ENCODE measurements at places on chromosomes 12 and 14. TPM values are rescaled to one million over a fixed set of nuclear protein-coding genes. Genes with fewer than 3 reads are reported as not detected.

GRCh38 chr14:58777541-58777979 lies 139.8 kb downstream of the DACT1 start:
- DNase-seq: no peak

GRCh38 chr12:16530268-16530850 lies 75.6 kb downstream of the LMO3 start:
- no peak for DNase-seq

GRCh38 chr12:101230547-101230946 lies 20.5 kb upstream of the SLC5A8 start:
- peak; percentile 75 for DNase-seq

DNA sequence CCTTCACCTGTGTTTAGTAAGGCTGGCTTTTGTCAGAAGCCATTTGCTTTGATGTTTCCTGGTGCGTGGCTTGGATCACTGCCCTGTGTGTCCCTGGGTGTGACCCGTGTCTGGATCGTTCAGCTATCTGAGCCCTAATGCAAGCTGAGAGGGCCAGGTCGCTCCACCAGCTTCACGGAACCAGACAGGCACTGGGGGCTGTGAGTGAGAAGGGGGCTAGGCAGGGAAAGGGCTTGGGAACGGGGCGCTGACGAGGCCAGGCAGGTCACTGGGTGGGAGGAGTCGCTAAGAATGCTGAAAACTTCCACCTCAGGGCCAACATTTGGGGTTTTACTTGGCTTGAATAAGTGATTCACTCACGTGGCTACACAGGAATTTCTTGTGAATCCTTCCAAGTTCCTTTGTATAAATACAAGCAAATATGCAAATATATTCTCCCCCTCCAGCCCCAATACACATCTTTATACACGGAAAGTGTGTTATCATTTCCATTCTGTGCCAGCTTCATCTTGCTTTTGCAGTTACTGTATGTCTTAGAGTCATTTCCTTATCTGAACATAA lies 24.2 kb upstream of the MMP17 start:
- peak; percentile 31 for DNase-seq

DNA sequence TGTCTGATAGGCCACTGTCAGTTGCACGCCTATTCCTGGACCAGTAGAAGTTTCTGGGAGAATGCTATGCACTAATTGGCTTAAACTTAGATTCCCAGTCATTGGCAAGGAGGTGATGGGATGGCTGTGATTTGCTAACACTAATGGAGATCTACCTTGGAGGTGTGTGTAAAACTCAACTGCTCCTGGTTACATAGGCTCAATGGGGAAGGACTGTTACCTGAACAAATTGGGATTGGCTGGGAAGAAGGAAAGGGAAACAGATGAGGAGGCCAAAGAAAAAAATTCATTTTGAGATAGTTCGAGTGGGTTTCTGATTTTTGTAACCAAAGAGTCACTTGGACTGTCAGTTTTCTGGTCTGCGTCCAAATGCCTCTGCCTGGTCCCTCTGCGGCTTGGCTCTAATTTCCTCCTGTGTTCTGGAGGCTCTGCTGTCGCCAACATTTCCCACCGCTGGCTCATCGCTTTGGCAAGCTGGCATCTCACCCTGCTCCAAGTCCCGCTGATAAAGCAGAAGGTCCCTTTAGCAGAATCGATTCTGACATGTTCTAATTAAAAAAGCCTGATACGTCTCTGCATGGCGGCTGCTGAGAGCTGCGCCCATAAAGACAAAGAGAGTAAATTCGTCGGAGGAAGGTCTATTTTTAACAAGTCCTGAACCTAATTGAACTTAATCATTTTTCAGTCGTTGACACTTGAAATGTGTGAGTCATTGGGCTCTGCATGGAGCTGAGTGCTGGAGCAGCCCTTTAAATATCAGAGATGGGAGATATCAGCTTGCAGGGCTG lies 2.0 kb upstream of the CCDC63 start:
- no peak for DNase-seq

DNA sequence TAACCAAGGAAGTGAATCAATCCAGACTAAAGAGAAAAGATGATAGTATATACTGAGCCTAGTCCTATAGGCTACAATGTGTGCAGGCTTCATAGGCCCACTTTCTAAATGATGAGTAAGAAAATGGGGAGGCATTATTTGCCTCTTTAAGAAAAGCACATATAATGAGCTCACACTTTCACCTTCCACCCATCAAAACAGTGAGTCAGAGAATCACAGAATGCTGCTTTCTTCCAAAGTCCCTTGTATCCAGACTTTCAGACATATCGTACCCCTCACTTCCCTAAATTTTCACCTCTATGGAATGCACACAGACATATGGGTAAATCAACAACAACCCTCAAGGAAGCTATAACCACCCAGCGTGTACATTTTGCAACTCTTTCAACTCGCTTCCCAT lies 286.4 kb upstream of the PRKD1 start:
- DNase-seq: peak; percentile 28

DNA sequence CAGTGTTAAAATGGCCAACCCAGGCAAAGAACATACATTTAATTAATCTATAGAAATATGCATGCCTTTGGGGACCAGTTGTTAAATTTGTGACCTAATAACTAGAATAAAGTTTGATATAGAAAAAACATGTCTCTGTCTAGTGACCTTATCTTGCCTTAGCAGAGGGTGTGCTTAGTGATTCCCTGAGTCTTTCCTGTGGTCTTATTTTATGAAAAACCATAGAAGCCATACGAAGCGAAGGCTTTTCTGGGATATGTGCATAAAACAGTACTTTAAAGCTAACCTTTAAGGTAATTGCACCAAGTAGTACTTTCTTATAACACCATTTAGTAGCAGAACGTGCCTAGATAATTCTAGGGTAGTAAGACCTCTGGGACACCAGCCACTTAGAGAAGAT lies 379.4 kb downstream of the ZFP36L1 start:
- DNase-seq: no peak

DNA sequence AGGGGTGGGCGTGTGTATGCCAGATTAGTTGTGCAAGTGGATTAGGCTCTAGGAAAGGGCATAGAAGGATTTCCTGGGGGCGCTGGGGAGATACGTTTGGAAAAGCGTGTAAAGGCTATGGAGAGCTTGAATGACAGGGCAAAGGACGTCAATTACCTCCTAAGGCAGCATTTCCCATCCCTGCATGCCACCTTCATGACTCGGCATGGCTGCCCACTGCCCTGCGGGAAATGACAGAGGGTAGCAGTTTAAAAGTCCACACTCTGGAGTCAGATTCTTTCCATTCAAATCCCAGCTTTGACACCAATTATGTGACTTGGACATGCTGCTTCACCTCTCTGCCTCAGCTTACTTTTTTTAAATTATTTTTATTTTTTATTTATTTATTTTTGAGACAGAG lies 14.8 kb upstream of the TMEM229B start:
- no peak for DNase-seq

DNA sequence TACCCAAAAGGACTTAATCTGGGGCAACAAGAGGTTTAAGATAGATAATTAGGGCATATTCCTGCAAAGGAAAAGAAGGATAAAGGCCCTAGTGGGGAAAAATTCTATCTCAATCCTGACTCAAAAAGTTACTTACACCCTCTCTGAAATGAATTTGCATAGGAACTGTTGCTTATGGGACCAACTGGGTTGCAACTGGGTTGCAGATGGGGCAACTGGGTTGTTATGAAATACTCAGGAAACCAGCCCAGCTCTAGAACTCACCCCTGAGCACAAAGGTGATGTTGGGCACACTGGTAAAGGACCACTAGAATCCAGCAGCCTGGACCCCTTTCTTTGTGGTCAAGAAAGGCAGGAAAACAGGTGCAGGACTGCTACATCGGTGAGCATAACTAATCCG lies 17.2 kb upstream of the RILPL1 start:
- DNase-seq: no peak

GRCh38 chr14:92493492-92493891 lies 20.1 kb upstream of the RIN3 start:
- DNase-seq: no peak

DNA sequence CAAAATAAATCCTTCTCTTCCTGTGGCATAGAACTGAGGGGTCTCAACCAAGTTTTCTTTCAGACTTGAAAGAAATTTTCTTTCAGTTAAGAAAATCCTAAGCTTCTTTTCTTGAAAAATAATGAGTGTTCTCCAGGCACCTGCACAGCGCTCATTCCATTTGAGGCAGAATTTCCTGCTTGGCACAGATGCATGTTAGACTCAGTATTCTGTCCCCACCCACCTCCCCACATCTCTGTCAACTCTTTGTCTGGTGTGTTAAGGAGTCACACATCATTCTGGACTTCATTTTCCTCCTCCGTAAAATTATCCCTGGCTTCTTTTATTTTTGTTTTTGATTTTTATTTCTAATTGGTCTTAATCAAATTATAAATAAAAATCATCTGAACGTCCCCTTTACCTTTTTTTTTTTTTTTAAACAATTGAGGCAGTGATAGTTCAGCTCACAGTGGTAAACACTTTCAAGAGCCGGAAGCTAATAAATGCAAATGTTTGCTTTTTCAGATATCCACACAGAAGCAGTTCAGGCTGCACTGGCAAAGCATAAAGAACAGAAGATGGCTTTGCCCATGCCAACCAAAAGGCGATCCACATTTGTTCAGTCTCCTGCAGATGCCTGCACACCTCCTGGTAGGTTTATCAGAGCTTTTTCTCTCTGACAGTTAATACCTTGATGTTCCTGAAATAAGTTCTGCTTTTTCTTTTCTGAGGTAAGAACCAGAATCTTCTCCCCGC lies 104.0 kb upstream of the ATF1 start:
- DNase-seq: no peak

The SLCO1C1 gene
- not detected for total RNA-seq

DNA sequence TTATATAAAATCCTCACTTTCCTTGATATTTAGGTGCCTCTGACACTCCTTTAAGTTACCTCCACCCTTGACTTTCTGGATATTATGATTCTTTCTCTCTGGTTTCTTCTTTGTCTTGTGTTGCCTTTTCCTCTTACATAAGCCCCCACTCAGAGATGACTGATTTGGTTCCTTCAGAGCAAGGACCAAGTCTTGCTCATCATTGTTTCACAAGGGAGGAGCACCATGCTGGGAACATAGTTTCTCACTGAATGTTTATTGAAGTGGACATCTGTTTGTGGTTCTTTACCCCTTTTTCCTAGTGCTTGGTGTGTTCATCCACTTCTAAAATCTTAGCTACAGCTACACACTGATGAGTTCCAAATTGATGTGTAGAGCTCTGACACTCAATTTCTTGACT lies 161.3 kb upstream of the PTPRQ start:
- no peak for DNase-seq

The LTBR gene
- total RNA-seq: 115 TPM

DNA sequence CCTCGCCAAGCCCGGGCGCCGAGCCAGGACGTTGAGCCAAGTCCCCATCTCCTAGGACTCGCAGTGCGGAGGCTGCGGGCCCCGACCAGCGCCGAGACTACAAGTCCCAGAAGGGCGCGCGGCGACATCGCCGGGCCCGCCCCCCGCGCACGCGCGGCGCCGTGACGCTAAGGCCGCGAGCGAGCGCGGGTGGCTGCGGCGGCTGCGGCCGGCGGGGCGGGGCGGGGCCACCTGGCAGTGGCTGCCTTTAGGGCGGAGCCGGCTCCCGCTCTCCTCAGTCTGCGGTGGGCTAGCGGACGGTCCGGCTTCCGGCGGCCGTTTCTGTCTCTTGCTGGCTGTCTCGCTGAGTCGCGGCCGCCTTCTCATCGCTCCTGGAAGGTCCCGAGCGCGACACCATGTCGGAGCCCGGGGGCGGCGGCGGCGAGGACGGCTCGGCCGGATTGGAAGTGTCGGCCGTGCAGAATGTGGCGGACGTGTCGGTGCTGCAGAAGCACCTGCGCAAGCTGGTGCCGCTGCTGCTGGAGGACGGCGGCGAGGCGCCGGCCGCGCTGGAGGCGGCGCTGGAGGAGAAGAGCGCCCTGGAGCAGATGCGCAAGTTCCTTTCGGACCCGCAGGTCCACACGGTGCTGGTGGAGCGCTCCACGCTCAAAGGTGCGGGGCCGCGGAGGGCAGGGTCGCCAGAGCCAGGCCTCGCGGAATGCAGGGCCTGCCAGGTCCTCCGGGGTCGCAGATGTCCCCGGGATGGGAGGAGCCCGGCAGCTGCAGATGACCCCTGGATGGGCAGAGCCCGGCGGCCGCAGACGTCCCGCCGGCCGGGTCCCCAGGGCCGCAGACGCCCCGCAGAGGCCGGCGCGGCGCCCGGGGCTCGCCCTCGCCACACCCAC lies at the start of gene DYNC1H1:
Gene DYNC1H1, plus strand, starts transcription at position 277 of the 884 bp plus-strand sequence. Its CDS starts 119 bp downstream, at position 396.
- DNase-seq: peak; percentile 79

The CLEC12A gene
- not detected for total RNA-seq

DNA sequence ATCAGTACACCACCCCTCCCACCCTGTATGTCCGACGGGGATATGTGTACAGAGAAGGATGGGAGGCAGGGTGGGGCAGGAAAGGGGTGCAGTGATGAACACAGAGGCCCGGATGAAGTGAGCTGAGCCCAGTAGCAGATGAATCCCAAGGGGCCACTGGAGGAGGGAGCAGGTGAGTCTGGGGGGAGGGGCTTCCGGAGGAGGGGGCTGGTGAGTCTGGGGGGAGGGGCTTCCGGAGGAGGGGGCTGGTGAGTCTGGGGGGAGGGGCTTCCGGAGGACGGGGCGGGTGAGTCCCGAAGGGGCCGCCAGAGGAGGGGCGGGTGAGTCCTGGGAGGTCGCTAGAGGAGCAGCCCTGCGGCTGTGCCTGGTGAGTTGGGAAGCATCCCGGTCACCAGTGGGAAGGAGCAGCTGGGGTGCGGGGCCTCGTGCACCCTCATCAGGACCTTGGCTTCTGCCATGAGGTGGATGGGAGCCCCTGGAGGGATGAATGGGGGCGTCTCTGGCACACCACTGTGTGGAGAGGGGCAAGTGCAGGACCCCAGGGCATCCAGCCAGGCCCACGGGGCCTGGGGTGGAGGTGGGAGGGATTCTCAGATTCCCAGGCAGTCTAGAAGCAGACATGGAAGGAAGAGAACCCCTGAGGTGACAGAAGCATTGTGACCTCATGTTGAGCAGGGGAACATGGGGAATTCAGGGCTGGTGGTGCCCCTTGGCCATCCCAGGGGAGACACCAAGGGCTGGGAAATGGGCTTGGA lies 14.0 kb downstream of the BEGAIN start:
- no peak for DNase-seq

- no peak for DNase-seq
Measured at GRCh38 chr12:122203301-122204166, at the start of gene B3GNT4. TSS of gene B3GNT4 (plus strand) at chr12:122203709. CDS start at chr12:122204619, 910 bp downstream.

The SMIM10L1 gene
- total RNA-seq: 13.1 TPM

The KCNK10 gene
- total RNA-seq: not detected

DNA sequence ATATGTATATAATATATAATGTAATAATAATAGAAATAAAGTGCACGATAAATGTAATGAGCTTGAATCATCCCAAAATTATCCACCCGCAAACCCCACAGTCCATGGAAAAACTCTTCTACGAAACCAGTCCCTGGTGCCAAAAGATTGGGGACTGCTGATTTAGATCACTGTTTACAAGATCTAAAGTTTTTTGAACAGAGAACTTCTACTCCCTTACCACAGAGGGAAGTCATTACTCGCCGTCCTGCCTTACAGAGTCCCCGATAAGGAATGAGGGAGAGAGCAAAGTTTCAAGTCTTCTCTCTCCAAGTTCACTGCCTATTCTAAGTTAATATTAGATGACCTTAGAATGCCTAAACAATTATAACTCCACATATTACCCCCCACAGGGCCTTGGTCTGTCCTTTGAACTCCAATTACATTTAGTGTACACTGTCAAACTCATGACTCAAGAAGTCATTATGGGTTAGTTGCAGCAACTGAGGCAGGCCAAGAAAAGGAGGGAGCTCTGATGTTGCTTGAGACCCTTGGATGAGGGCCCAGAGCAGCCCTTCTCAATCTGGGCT lies 21.8 kb upstream of the DHRS4 start:
- DNase-seq: no peak

Data from HFFc6 (cell line).